ENCODE measurements at places on chromosomes 1 and 21.

DNA sequence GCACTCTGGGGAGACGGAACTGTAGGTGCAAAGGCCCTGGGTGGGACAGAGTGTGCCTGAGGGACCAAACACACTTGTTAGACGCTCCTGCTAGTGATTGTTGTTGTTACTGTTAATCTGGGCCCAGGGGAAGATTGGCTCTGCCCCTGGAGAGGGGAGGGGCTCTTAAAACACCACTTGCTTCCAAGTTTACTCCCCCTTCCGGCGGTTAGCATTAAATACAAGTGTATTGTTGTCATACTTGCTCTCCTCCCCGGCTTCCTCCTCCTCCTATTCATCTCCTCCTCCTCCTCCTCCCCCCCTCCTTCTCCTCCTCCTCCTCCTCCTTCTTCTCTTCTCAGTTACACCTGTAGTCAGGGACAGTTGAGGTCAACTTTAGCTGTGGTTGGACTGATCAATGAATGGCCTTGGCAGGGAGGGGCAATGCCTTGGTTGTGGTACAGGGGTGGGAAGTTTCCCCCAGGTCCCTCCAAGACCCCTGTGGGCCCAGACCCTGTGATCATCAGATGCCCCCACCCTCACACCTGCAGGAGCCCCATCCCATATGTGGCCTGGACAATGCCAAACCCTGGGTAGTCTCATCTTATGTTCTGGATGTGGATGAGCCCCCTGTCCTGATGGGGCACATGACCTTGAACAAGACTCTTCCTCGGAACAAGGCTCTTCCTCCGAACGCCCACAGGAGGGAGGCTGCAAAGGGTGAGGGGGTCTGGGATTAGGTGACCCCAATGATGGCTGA is 217.3 kb downstream of the PTPRU start:
- no peak for DNase-seq

GRCh38 chr1:71780681-71781080 is 501.7 kb downstream of the NEGR1 start:
- DNase-seq, result no peak

- no peak for DNase-seq
Observed at GRCh38 chr1:213925531-213926182, 62.1 kb upstream of the PROX1 start.

DNA sequence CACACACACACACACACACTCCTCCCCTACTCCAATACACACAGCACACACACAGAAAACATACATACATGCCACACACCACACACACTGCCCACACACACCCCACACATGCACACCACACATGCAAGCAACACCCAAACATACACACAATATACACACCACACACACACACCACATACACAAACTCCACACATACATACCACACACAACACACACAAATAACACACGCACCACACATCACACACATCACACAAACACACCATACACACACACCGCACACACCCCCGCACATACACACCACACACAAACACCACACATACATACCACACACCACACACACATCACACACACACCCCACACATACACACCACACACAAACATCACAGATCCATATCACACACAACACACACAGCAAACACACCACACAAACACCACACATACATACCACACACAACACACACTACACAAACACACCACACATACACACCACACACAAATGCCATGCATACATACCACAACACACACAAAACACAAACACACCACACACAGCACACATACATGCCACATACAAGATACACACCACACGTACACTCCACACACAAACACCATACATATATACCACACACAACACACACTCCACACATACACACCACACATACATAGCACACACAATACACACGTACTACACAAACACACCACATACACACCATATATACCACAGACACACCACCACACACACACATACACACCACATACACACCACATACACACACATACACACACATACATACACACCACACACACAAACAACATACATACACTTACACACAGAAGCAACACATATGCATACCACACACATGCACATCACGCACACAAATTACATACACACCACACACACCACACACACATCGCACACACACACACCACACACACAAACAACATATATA is 932 bp upstream of the RAB7B start:
- DNase-seq, result no peak

- no peak for DNase-seq
Observed at GRCh38 chr1:20052386-20052785, 17.6 kb upstream of the PLA2G5 start.

- DNase-seq, result no peak
Observed at GRCh38 chr1:155186067-155186793, 12.6 kb downstream of the TRIM46 start.

- no peak for DNase-seq
Observed at GRCh38 chr1:236773919-236774318, 21.2 kb upstream of the MTR start.

DNA sequence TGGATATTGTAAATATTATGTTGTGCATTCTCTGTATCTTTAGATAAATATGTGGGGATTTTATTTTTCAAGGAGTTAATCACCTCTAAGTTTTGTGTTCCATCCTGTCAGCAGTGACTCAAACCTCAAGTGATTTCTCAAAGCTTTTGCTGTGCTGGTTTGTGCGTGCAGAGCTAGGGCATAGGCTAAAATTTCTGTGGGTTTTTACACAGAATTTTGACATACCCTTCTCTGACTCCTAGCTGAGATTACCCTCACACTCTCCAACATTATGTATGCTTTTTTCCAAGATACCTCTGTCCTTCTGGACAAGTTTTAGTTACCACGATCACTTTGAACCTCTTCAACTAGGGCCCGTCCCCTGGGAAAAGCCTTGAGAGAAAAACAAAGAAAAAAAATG is 384.9 kb downstream of the NCAM2 start:
- DNase-seq, result no peak

DNA sequence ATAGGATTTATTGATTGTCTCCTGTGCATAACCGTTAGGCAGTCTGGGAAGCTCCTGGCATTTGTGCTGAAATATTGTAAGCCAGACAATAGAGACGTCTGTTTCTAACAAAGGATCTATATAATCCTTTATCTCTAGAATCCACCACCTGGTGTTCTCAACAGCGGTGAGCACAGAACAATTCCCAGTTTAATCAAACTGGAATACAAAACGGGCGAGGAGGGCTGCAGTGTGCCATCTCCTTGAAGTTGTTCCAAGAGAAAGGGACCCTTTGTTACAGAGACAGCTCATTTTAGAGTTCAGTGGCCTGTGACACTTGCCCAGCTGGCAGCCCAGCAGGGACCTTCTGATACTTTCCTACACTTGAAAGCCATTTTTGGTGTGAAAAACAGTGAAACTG is 162.8 kb upstream of the IVNS1ABP start:
- DNase-seq, result no peak

DNA sequence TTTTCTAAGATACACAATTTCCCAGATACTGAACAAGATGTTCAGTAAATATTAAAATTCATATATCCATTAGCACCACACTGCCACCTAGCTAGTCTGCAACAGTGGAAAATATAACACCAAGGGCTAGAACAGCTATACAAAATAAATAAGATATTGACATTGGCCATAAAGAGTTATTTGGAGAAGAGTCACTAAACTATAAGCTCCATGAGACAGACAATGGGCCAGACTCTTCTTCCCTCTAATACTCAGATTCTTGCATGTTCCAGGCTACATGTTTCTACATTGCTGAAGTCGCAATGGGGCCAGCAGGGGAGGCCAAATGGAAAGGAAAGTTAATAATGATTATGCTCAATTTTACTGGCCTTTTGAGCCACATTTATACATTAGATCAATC is 21.5 kb downstream of the SPATA6 start:
- no peak for DNase-seq

DNA sequence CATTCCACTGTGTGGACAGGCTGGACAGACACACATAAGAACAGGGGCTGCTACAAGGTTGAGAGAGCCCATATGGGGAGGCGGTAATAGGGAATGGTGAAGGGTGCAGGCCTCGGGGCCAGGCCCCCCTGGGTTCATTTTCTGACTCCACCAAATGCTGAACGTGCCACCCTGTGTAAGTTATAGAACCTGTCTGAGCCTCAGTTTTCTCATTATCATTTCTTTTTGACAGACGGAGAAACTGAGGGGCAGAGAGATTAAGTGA is 569.5 kb downstream of the PTPRU start:
- DNase-seq, result no peak

All from C1 segment of cervical spinal cord (tissue), 14 donors.